WERI-Rb-1 (cell line): ENCODE measurements at places on chromosomes 6 and 20.

DNA sequence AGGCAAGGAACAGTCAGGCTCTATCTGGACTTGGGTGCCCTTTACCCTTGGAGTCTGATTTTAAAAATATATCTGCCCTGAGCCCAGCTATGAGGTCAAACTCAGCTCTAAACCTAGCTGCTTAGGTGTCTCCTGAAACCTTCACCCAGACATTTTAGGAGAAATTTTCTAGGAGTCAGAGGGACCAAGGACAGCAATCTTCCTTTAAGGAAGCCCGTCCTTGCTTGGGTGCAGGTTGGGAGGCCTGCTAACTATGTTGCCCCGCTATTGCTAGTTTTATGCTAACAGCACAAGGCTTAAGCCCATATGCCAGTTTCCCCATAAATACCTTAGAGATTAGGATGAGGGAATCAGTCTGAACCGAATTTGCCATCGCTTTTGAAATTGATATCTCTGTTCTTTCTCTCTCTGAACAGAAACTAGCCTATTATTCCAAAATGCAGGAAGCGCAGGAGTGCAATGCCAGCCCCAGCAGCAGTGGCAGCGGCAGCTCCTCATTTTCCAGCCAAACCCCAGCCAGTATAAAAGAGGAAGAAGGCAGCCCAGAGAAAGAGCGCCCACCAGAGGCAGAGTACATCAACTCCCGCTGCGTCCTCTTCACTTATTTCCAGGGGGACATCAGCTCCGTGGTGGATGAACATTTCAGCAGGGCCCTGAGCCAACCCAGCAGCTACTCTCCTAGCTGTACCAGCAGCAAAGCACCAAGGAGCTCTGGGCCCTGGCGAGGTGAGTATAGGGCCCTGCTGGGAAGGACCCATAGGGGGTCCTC is 2.6 kb downstream of the VGLL2 start:
- peak; percentile 24 for DNase-seq

DNA sequence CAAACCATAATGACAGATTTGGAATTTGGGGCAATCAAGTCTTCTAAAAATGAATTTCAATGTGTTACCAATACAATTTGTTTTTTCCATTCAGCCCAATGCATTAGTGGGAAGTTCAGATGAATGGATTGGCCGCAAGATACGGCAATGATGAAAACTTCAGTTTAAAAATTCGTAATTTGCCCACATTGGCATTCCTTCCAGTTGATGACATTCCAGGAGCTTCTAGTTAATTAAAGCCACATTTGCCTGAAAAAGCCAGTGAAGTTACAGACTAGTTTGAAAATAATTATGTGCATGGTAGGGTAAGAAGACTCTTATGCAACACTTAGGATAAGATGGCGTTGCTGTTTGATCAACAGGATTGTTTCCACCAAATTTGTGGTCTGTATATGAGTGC is 46.2 kb downstream of the NHLRC1 start:
- DNase-seq = no peak

DNA sequence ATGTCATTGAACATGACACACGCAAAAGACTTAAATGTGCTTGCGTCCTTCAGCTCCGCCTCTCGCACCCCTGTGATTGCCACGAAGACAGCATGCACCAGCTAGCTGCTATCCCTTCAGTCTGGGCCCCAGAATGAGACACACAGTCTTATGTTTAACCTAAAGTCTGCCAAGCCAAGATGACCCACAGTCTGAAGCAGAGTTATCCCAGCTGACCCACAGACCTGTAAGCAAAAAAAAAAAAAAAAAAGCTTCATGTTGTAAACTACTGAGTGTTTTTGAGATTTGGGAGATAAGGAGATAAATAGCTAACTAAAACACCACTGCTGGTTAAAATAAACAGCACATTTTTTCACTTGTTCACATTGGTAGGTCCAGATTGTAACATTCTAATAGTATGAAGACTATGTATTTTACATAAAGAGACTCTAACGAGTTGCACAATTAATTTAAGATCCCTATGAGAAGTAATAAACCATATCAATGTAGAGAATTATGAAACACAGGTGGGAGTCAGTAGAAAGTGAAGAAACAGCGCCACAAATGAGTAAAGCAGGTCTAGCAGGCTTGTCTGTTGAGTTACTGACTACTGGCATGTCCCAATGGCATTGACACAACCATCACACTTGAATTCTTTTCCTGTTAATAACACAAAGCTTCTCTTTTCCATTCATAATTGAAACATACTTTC is 47.4 kb upstream of the CCDC28A start:
- no peak for DNase-seq

GRCh38 chr6:149209871-149210775 is 107.4 kb upstream of the TAB2 start:
- DNase-seq = no peak

- no peak for DNase-seq
Observed at GRCh38 chr6:106177786-106178185, 91.7 kb downstream of the PRDM1 start.

DNA sequence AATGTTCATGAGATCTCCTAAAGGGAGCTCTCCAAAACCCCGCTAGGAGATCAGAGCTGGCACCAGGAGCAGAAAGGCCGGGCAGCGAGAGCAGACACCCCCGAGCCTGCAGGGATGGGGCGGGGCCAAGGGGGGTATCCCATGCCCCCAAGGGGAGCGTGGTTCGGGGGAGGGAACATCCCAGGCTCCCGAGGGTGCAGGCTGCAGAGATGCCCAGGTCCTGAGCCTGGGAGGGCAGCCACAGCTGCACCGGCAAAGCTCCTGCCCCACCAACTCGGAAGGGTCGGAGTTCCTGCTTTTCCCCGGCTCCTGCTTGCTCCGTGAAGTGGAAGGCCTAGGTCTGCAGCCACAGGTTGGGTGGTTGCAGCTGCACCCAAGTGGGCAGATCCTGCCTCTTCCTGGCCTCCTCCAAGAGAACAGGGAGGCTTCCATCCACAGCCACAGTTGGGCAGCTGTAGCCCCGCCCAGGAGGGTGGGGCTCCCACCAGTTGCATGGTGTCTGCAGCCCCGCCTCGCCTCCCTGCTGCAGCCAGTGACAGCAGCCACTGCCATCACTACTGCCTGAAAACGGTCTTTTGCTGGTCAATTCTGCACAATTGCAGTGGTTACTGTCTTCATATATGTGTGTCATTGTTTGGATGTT is 13.4 kb upstream of the GMNN start:
- DNase-seq = no peak

DNA sequence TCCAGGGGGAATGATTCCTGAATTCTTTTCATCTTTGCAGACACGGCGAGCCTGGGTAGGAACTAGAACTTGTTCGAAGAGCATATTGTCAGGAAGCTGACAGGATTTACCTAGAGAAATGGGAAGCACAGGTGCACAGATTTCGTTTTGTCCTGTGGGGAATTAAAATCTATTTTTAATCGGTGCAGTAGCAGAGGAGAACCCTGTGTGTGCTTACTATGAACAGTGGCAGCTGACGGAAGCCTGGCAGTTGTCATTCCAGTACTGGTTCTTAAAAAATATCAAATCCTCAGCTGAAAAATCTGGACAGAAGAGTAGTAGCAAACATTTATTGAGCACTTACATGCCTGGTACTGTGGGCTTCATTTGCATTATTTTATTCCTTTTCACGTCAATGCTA is 609.0 kb downstream of the QKI start:
- DNase-seq = no peak

DNA sequence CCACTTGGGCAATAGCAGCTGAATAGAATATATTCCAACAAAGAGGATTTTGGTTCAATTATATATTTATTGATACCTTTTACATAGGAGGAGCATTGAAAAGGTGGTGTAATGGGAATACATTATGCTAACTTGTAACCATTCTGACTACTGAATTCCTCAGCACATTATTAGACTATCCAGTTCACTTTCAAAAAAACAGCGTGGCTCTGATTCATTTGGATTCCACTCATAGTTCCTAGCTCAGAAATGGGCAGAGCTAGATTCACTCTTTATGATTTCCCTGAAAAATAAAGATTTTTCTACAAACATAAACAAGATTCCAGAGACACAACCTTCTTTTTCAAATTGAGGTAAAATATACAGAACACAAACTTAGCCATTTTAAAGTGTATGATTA is 9.2 kb upstream of the TRERF1 start:
- no peak for DNase-seq

GRCh38 chr6:157724138-157724820 is 98.8 kb upstream of the SNX9 start:
- no peak for DNase-seq

GRCh38 chr6:168158980-168159349 is 80.0 kb upstream of the FRMD1 start:
- no peak for DNase-seq
